ENCODE measurements at places on chromosomes 3 and 15.

- DNase-seq: peak; percentile 86
These were observed 218.6 kb downstream of the GREM1 start for GRCh38 chr15:32936283-32936918.

DNA sequence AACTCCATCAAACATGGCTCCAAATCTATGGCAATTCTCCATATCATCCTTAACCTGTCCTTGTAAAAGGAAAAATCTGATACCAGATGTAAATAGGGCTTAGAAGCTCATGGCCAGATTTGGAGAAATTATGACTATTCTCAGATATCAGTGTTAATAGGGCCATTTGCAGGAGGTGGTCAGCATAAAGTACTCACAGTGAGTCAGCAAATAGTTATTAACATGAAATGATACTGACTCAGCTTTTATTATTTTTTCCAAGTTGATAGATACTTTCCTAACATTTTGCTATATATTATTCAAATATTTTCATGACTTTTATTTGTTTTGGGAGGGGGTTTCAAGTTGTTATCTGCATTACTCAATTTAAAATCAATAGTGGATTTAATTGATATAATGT, 255.8 kb downstream of the MFSD1 start:
- no peak for DNase-seq

DNA sequence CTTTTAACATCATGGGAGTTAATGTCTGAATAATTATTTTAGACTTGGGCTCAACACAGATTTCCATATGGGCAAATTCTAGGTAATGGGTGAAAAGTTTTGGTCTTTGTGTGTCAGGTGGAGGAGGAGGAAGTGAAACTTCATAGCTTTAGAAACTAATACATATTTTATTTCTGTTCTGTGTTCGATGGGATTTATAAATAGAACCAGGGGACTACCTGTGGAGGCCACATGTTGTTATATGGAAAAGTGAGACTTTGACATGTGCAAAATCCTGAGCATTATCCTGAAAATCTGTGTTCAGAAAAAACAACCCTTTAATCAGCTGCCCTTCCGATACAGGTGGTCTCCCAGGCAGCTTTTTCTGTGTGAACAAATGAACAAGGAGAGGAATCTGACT, 209.5 kb downstream of the SOX2 start:
- DNase-seq: no peak

DNA sequence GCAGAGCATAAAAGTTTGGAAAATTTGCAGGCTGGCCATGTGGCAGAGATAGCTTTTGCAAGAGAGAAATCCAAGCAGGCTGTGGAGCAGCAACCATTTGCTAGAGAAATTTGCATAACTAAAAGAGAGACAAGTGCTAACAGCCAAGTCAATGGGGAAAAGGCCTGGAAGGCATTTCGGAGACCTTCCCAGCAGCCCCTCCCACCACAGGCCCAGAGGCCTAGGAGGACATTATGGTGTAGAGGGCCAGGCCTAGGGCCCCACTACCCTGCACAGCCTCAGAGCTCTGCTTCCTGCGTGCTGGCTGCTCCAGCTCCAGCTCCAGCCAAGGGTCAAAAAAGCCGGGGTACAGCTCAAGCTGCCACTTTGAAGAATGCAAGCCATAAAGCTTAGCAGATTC, 82.7 kb downstream of the MYO5A start:
- no peak for DNase-seq

GRCh38 chr15:74864296-74864695, 8.9 kb downstream of the SCAMP2 start:
- no peak for DNase-seq

- DNase-seq: no peak
These were observed 335.6 kb downstream of the EDEM1 start for GRCh38 chr3:5523125-5523524.

- no peak for DNase-seq
These were observed 285.5 kb downstream of the GABRG3 start for GRCh38 chr15:27256446-27256845.

DNA sequence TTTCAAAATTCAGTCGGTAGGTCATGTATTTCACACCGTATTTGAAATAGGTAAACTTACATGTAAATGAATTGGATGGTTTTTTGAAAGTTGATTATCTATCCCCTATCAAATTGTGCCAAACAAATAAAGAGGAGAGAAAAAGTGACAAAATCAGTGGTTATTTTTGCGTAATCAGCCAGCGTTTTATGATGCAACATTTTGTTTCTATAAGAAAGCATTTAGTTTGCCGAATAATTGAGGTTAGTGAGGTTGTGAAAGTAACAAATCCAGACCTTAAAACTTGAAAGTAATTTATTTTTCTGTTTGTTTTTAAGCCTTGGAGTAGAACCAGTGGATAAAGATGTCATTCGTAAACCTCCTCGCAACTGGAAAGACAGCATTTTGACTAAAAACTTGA, 29.3 kb downstream of the ASTE1 start:
- DNase-seq: no peak

DNA sequence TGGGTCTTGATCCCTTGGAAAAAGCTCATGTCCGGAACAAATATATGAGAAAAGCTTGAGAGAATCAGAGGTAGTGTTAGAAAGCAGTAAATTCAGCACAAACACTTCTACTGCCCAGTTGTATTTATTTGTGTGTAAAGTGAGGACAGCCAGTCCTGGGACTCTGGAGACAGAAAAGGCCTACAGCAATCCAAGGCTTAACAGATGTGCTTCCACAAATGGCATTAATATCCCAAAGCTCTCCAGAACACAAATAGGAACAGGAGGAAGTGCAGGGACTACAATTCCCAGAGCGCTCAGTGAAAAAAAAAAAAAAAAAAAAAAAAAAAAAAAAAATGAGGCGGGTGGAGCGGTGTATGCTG, 390 bp upstream of the AP2M1 start:
- DNase-seq: no peak

DNA sequence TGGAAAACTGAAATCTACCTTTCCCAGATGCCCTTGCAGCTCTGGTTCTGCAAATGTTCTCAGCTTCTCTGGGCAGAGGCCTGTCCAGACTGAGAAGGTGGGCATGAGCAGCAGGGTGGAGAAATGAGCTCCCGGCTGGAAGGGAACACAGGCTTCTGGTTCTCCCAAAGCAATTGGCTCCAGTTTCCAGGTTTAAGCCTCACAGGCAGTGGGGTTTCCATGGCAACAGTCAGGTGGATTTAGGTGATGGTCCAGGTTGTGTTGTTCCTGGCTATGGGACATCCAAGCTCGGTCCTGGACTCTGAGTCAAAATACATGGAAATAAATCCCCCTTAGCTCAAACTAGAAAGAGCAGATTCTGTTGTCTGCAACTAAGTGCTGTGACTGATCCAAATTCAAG, 94.6 kb upstream of the IQSEC1 start:
- no peak for DNase-seq

DNA sequence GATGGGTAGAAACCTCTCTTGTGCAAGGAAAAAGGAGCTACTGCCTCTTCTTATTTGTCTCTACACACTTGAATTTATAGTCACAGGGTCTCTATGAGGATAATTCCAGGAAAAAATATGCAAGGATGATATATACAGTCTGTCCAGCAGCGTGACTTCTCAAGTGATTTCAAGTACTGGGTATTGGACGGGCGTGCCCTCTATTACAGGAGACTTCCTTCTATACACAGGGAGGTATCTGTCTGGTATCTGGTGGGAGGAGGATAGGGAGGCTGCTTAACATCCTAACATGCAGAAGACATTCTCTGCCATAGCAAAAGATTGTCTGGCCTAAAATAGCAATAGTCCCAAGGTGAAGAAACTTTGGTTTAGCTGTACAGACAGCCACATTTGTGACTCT, 146.1 kb downstream of the TPRG1 start:
- no peak for DNase-seq

GRCh38 chr3:126478581-126479310, 3.1 kb upstream of the ZXDC start:
- no peak for DNase-seq

- DNase-seq: no peak
These were observed 82.6 kb upstream of the TRIM42 start for GRCh38 chr3:140595295-140595694.

- DNase-seq: no peak
These were observed 311.5 kb downstream of the EDEM1 start for GRCh38 chr3:5498981-5499380.

GRCh38 chr15:31472636-31473384, 146.2 kb downstream of the KLF13 start:
- DNase-seq: peak; percentile 69

GRCh38 chr3:193842029-193842798, 249.2 kb downstream of the OPA1 start:
- DNase-seq: no peak

DNA sequence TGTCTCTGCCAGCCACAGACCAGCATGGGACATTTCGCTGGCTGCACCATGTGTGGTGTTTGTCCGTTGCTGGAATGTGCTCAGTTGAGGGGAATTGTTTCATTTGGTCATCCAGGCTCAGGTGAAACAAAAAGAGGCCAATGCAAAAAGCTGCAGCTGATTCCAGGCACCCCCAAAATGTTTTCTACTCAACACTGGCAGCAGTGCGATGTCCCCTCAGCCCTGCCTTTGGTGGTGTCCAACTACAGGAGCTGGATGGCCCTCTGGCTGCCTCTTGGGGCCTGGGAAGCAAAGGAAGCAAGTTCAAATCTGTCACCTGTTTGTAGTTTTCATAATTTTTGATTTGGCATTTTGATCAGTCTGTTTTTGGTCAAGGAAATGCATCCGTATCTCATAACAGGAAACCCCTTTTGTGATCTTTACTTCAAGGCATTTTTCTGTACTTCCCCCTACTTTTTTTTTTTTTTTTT, 141.8 kb downstream of the EEFSEC start:
- DNase-seq: no peak

DNA sequence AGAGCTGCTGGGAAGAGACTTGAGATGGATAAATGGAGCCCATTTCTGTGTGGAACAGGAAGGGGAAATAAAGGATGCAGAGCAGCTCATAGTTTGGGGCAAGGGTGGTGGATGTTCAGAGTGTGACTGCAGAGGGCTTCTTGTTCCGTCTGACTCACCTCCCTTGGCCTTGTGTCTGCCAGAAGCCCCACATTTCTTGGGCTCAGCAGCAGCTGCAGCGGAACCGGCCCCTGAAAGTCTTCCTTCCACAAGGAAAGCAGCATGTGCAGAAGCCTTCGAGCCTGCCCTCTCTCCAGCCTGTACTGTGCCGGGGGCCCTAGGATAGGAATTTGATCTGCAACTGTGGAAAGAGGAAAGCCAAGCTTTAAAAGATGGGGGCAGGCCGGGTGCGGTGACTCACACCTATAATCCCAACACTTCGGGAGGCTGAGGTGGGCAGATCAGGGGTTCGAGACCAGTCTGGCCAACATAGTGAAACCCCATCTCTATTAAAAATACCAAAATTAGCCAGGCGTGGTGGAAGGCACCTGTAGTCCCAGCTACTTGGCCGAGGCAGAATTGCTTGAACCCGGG, 11.5 kb downstream of the CDAN1 start:
- DNase-seq: no peak

GRCh38 chr15:76206325-76206976, 104.8 kb downstream of the ETFA start:
- DNase-seq: peak; percentile 21

GRCh38 chr3:46710229-46710628, 7.4 kb downstream of the PRSS50 start:
- DNase-seq: no peak

- no peak for DNase-seq
These were observed 2.6 kb downstream of the DCLK3 start for GRCh38 chr3:36761779-36762178.

GRCh38 chr15:43903864-43904290, 77.1 kb downstream of the WDR76 start:
- DNase-seq: peak; percentile 64

- no peak for DNase-seq
These were observed 99.3 kb downstream of the OXNAD1 start for GRCh38 chr3:16364323-16364722.

DNA sequence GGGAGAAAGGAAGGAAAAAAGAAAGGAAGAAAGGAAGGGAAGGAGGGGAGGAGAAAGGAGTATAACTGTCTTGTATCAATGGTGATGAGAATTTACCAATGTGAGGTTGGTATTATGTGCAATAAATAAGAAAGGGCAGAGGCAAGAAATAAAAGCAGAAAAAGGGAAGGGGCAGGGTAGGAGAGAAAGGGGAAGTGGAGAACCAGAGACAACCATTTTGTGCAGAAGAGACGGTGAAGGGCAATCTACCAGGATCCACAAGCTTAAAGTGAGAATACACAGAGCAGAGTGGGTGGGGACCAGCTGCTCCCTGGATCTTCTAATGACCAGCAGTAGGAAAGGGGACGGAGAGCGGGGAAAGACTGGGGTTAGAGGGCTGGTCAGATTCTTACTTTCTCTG, 106.9 kb upstream of the SLCO2A1 start:
- DNase-seq: no peak

DNA sequence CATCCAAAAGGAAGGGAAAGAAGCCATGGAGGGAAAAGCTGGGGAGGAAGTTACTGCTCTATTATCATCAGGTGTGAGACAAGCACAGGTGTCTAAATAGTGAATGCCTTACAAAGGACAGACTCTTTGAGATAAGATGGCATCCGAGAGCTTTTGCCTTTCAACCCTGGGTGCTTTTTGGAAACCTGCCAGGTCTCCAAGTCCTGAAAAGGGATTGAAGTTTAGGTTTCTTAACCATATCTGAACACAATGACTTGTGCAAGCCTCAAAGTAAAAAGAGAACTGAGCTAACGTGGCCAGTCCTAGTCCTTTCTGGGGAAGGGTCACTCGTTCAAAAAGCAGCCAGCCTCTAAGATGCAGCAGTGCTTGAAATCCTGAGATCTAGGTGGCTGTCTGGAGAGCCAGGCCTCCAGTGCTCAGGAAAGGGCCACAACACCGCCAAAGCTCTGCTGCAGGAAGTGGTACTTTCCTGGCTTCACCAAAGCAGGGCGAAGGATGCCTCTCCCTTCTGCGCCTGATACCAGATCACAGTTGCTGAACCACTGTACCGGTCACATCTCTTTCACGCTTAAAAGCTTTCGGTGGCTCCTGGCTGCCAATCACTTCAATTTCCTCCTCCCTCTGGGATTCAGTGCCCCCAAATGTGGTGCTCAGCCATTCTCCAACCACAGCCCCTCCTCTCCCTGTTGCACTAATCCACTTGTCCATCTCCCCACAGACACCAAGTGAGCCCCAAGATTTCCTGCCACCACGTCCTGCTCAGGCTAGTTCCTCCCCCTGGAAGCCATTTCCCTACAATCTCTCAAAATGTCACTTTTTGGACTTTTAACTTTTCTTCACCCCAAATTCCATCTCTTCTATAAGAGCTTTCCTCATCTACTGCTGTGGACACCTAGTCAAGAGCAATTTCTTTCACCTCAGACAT, 104.1 kb upstream of the LPP start:
- DNase-seq: no peak

DNA sequence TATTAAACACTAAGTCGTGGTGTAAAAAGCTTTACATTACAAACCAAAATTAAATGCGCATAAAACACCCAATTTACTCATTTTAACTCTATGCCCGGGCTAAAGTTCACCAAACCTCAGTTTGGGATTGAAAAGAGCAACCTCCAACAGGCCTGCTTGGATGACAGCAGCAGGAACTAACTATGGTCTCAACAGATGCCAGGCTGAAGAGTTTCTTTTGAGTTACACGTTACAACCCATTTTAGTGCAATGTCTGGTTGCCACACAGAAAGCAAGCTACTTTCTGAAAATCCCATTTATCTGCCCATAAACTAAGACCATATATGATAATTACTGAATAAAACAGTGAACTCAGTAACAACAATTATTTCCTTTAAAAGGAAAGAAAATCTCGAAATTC, 2.2 kb downstream of the SATB1 start:
- DNase-seq: no peak

GRCh38 chr3:53858096-53858741, 11.9 kb downstream of the IL17RB start:
- DNase-seq: no peak

Measured in fibroblast of skin of back (primary cell).